ENCODE measurements at places on chromosomes 3 and 15. TPM values are rescaled to one million over a fixed set of nuclear protein-coding genes. Genes with fewer than 3 reads are reported as not detected.

LRRN1 gene
- total RNA-seq = not detected

TRIM59 gene
- total RNA-seq = 20.3 TPM

NISCH gene
- total RNA-seq = 75.7 TPM

CASR gene
- not detected for total RNA-seq

UBA7 gene
- total RNA-seq = 14.2 TPM
